ENCODE measurements at places on chromosomes 13 and 19.

- DNase-seq: no peak
These were observed 29.0 kb downstream of the CKM start for GRCh38 chr19:45293682-45294081.

DNA sequence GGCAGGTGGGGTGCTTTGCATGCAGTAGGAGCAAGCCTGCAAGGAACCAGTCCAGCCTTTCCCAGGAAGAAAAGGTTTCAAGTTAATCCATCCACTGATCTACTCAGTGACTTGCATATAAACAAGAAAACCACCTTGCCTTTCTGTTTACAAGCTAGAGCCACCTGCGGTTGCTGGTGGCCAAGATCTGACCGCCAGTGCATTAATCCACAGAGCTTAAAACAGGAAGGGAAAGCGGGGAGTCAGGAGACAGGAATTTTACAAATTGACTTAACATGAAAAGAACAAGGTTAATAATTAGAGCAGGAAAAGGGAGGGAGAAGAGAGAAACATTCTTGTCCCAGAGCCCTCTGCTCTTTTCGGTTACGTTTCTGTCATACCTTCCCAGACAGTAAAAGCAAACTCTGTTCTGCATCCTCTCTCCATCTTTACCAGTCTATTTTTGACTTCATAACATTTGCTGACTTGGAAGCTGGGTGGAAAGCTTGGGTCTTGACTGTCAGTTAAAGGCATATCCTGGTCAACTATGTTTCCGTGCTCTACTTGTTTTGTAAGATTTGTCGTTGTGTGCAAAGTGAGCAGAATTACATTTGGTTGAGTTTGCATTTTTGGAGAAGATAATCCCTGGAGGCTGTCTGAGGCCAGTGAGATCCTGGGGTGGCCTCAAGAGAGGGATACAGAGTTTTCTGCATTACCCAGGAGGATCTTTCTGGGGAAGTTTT is 760.6 kb downstream of the EFNB2 start:
- no peak for DNase-seq

GRCh38 chr19:3047496-3048189 is 14.7 kb downstream of the TLE5 start:
- peak; percentile 94 for DNase-seq

GRCh38 chr13:23547000-23547590 is 23.1 kb upstream of the TNFRSF19 start:
- no peak for DNase-seq

GRCh38 chr13:65314008-65314407 is 1916.1 kb downstream of the PCDH9 start:
- DNase-seq: no peak

DNA sequence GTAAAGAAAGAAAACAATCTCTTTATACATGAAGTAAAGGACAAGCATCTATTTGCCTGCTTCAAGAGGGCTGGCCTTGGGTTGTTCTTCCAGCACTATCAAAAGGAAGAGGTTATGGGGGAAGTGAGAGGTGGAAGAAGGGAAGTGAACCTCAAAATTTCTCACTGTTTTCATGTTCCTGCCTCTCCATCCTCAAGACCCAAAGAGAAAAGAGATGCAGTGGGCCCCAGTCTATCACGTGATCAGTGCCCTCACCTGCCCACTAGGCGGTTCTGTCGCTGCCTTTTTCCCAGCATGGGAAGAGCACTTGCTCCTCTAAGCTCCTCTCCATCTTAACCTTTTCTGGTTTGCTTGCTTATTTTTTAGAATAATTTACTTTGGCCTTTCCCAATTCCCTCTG is 6.2 kb upstream of the USP12 start:
- no peak for DNase-seq

DNA sequence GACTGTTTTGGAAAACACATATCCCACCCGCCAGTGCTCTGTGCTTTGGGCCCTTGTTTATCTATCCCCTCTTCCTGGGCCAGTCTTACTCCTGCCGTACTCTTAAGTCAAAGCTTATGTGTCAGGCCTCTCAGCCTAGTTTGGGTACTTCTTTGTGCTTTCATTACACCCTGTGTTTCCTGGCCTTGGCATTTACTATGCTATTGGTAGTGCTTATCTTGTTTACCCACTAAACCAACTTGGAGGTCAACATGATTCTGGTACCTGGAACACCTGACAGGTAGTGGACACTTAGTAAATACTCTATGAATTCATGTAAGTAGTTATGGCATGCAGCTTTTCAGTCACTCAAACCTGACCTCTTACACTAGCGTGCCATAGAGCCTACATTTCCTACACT is 2.4 kb downstream of the POLR1D start:
- DNase-seq: no peak

DNA sequence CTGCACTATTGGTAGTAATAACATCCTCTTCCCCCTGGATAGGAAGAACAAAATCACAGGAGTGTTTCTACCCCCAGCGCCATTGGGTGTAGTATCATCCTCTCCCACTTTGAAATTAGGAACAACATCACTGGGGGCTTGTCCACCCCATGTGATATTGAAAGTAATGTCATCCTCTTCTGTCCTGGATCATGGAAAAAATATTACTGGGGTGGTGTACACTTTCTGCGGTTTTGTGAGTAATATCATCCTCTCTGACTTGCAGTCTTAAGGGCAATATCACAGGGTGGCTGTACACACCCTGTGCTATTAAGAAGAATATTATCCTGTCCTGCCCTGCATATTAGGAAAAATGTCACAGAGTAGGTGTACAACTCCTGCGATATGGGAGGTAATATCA is 4.9 kb upstream of the RGCC start:
- no peak for DNase-seq

DNA sequence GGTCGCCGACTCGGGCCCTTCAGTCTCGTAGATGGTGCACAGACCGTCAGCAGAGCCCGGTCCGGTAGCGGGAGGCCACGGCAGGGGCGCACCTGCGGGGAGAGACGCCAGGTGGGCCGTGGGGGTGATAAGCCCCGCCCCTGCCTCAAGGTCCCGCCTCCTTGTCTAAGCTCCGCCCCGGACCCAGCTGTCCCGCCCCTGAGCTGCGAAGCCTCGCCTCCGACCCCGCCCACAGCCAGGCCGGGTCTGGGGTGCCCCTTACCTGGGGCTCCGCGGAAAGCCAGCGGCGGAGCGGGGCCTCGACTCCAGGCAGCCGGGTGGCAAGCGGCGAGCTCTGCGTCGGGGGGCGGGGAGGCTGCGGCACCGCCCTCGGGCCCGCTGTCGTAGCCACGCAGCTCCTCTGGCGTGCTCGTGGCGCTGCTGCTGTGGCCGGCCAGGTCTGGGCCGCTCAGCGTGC is 4.7 kb downstream of the PRR36 start:
- no peak for DNase-seq

DNA sequence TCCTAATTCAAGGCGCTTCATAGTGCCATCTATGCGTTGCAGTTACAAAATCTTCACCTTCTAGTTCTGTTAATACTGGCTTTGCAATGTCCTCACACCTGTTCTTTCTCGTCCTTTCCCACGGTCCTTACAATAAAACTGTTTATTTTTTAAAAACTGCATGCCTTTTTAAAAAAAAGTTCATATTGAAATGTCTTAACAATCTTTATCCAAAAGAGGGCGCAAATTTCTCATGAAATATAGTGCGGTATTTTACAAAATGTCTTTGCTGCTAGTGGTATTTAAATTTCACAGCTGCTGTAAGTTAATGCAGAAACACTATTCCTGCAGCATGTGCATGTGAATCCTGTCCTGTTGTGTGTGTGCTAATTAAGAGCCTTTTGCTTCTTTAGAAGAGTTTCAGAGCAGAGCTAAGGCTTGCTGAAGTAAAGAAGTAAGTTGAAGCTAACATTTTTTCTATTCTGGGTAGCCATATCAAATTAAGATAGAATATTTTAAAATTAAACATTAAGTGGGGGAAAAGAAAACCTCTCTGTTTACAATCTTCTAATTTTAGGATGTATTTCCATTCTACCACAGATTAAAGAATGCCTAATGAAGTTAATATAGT is 15.8 kb upstream of the CLDN10 start:
- peak; percentile 25 for DNase-seq

GRCh38 chr13:45596800-45597475 is 18.6 kb downstream of the ERICH6B start:
- DNase-seq: no peak

DNA sequence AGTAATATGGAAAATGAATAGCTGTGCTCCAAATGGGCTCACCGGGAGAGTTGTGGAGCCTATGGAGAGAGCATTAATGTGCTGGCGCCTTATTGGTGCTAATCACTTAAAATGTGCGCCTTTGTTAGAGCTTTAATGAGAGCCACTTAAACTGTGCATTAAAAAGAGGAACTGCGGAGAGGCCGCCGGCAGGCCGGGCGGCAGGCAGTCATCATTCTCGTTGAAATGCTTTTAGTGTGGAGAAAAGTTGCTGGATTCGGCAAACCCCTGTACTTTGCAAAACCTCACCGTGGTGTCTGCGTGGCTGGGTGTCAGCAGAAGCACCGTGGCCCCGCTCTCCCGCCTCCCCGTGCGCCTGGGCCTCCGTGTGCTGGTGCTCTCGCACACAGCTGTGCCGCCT is 105.5 kb downstream of the KDM4B start:
- DNase-seq: no peak

- DNase-seq: peak; percentile 81
These were observed 286.5 kb downstream of the MYO16 start for GRCh38 chr13:108915634-108916512.

DNA sequence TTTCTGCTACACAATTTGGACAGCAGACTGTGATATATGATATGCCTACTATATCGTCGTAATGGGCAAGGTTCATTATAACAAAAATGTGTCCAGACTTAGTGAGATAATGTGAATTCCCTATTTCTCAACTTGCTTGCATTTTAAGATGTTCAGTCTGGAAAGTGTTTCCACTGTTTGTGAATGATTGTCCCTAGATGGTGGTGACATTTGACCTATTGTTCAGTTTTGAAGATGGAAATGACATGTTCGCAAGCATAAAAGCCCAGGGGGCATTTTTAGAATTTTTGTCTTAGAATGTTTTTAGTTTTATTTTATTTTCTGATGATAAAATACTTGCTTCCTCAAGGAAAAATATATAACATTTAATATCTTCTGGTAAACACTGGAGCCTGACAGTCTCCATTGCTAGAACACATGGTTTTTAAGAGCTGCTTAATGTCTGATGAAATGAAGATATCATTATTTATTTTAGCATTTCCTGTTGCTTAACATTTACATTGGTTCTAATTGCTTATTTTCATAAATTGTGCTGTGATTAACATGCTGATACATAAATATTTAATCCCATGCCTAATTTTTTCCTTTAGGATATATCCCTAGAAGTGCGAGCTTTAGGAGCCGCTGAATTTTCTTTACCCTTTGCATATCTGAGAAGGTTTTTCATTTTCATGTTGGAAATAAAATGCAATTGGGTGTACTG is 27.1 kb downstream of the MBNL2 start:
- no peak for DNase-seq

- DNase-seq: no peak
These were observed 86.9 kb upstream of the SPATA13 start for GRCh38 chr13:24073657-24074056.

GRCh38 chr19:53626976-53627375 is 4.8 kb upstream of the DPRX start:
- no peak for DNase-seq

DNA sequence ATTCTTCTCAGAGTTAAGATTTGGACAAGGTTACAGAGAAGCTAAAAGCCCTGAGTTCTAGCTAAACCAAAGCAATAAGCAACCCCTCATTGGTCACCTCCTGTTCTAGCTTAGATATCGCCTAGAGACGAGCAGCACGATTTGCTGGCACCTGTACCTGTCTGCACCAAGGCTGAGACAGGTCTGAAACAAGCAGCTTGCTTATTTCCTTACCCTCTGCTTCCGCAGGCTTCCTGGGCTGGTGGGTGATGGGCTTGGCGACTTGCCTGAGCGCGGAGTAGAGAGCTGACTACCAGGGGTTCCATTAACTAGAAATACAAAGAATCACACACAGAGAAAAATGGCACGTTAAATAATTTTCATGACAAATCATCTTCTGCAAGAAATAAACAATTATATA is 276.9 kb downstream of the DCLK1 start:
- DNase-seq: no peak

GRCh38 chr19:58154287-58154678 is 3.7 kb upstream of the ZNF329 start:
- no peak for DNase-seq

DNA sequence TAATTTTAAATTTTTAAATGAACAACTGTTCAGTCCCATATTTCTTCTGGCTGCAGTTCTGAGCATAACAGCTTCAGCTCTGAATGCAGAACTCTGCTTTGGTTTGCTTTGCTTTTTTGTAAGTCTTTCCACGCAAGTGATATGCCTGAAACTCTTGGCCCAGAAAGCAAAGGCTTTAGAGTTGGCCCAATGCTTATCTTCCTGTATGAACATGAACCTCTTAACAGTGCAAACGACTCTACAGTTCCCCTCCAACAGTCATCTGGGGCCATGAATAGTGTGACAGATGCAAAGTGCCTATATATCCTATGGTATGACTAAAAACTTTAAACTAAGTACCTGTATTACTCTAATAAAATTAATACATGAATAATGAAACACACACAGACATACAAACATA is 14.7 kb downstream of the ZNF112 start:
- no peak for DNase-seq

- no peak for DNase-seq
These were observed 69.5 kb upstream of the MCF2L start for GRCh38 chr13:112899281-112900225.

GRCh38 chr13:23953860-23954512 is 56.7 kb upstream of the C1QTNF9B start:
- DNase-seq: no peak

All from NCI-H345 (cell line).